ENCODE measurements at places on chromosomes 6 and 20.

GRCh38 chr20:40467703-40468411, 221.2 kb downstream of the MAFB start:
- DNase-seq: no peak

DNA sequence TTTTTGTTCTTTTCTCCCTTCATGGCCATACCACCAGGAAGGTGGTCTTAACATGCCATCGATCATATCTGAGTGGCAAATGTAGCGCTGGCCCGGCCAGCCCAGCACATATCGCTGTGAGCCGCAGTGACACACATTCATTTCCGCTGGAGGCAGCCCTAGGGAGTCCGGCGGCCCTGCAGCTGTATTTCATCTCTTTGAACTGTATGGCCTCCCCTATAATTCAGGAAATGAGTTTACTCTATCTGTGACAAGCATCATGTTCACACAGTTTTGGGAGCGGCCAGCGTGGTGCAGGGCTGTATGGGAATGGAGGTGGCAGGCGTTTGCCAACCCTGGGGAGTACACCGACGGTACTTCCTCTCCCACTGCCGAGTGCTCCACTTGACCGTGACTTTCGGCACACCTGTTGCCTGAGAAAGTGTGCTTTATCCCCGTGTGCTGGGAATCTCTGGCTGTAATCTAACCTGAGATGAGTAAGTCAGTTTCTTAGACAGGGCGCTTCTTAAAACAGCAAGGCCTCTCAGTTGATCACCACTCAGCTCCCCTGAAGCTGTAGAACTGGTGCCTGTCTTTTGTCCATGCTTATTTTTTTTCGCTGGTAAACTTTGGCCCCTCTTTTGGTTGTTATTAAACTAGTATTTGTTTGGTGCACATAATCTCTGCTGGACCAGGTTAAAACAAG, 257.1 kb upstream of the TAB2 start:
- DNase-seq: peak; percentile 37

DNA sequence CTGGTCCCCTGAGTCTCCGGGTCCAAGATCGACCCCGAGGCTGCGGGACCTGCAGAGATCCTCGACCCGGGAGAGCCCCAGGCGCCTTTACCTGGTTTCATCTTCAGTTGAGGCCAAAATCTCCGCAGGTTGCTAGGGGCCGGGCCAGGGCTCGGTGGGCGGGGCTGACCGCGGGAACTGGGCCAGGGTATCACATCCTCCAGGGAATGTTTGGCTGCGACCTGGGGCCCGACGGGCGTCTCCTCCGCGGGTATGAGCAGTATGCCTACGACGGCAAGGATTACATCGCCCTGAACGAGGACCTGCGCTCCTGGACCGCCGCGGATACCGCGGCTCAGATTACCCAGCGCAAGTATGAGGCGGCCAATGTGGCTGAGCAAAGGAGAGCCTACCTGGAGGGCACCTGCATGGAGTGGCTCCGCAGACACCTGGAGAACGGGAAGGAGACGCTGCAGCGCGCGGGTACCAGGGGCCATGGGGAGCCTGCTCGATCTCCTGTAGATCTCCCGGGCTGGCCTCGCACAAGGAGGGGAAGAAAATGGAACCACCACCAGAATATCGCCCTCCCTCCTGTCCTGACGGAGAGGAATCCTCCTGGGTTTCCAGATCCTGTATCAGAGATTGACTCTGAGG, 53.8 kb upstream of the POLR1H start:
- DNase-seq: no peak

- DNase-seq: no peak
Observed at GRCh38 chr20:44773070-44773829, 27.6 kb downstream of the KCNK15 start.

DNA sequence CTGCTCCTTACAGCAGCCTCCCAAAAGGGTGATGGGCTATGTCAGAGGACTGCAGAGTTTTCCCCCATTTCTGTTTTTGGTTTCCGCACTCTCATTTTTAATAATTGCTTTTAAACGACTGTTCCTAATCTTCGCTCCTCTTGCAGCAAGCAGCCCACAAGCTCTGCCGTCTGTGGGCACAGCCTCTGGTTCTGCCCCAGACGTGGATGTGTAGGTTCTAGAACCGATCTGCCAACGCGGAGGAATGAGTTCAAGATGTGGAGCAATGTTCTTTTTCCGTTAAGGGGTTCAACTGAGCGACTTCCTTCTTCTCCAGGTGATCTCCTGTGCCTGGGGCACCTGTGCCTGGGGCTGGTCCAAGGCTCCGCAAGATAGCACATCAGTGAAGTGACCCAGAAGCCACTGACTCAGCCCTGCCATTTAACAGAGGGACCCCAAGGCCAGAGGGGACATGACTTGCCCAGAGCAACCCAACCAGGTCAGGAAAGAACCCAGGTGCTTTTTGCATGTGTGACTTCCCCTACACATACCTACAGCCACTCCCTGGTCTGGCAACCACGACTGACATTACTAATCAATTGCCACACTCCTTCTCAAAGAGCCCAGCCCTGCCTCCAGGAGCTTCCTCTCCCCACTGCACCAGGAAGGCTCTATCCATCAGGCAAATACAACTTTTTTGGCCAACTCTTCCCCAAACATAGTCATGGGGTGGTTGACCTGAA, 22.7 kb downstream of the PMEPA1 start:
- DNase-seq: no peak

DNA sequence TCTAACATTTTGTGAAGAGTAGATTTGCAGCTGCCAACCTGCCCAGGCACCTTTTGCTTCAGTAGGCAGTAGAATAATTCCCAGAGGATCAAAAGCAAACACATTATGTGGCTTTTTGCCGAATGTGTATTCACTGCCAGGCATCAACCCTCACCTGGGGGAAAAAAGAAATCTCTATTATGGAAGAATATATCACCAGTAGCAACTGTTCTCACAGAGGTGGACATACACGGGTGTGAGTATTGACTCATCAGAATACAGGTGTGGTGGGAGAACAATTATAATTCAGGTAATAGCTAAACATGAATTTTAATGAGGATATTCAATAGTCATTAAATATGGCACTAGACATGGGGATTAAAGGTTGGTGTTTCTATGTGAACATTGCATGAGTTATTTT, 910.7 kb downstream of the TFAP2A start:
- DNase-seq: peak; percentile 43

GRCh38 chr6:164533045-164533362, 776.4 kb downstream of the C6orf118 start:
- DNase-seq: no peak

GRCh38 chr6:106214531-106214930, 111.0 kb downstream of the ATG5 start:
- no peak for DNase-seq

DNA sequence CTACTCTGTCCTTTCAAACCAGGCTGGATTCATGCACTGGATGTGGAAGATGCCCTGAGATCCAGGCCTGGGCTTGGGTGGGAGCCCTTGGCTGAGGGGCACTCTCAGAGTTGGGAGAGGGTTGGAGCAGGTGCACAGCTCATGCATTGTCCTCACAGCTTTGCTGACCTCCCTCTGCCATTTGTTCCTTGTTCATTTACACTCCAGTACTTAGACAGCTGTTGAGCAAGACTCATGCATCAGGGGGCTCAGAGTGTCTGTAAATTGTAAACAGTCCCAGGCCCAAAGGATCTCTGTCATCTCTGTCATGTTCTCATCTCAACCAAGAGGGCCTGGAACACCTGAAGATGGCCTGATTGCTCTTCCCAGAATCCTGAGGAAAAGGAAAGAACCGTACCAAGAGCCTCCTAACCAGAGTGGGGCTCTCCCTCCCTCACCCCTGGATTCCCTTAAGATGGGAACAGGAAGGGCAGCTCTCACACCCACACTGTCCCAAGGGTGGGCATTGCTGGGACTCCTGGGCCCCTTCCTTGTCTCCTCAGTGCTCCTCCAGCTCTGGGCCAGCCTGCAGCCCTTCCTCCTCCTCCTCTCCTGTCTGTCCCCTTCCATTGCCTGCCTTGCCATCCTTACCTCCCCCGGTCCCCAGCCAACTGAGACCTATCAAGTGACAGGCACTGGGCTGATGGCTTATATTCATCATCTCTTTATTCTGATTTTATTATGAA, 132.9 kb downstream of the FOXO3 start:
- no peak for DNase-seq

DNA sequence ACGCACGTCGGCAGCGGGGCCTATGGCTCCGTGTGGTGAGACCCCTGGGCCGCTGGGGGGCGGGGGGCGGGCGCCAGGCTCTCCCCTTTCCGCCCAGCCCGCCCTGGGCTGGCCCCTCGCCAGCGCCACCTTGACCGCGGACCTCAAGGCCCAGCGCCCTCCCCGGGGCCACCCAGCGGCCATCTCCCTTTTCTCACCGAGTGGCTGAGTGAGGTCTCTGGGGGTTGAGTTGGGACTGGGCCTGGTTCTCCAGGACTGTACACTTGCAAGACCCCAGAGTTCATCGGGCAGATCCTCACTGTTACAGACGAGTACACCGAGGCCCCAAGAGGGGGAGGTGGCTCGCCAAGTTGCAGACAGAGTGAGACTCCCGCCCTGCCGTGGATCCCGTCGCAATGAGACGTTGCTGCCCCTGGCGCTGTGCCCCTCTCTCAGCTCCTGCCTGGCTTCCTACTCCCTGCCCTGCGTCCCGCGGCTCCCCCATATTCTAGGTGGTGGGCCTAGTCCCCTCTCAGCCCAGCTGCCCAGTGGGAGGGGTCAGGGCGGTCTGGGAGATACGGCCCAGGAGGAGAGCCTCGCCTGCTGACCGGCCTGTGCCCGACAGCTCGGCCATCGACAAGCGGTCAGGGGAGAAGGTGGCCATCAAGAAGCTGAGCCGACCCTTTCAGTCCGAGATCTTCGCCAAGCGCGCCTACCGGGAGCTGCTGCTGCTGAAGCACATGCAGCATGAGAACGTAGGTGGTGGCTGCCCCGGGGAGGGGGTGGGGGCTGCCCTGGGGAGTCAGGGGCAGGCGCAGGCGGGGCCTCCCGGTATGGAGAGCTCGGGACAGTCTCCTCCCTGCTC, 576 bp downstream of the MAPK13 start:
- no peak for DNase-seq

DNA sequence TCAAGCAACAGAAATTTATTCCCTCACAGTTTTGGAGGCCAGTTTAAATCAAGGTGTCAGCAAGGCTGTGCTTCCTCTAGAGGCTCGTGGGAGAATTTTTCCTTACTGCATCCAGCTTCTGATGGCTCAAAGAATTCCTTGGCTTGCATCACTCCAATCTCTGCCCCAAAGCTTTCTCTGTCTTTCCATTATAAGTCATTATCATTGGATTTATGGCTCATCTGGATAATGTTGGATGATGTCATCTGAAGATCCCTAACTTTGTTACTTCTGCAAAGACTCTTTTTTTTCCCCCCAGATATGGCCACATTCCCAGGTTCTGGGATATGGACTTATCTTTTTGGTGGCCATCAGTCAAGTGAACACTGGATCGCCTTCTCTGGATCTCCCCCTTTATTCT, 146.3 kb upstream of the B3GAT2 start:
- no peak for DNase-seq

GRCh38 chr6:110140650-110141049, 38.8 kb downstream of the WASF1 start:
- DNase-seq: no peak

DNA sequence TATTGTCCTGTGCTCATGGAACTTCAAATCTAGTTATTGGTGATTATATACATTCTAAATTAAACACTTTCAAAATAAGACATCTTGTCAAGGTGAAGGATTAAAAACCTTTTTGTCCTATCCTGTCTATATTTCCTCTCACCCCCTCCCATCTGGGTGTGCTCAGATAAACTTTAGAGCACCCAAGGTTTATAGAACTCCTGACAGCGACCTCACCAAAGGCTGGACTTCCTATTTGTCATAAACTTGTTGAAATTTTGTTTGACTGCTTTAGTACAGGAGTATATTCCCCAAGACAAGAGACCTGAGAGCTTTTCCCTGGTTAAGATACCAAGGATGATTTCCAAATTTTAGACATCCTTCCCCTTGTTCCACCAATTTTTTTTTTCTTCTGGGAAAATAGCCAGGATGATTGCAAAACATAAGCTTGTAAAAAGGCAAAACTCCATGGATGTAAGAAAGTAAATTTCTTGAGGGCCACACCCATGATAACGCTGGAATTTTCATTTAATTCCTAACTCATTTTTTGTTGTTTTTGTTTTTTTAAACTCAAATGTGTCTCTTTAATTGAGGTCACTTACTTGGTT, 33.0 kb downstream of the CARMIL1 start:
- DNase-seq: no peak

GRCh38 chr6:157240059-157240959, 83.0 kb downstream of the TMEM242 start:
- DNase-seq: peak; percentile 68

DNA sequence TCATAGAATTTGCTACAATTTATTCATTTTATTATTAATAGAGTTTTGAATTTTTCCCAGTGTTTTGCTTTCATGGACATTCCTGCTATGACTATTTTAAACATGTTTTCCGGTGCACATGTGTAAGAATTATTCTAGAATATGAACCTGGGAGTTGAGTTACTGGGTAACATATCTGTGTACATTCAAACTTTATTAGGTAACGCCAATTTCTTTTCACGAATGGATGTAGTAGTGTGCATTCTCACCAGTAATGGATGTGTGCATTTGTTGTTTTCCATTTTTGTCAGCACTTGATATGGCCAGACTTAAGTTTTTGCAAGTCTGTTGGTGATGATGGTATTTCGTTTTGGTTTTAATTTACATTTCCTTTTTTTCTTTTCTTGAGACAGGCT, 118.8 kb downstream of the CDKAL1 start:
- no peak for DNase-seq

GRCh38 chr20:48128436-48128835, 343.2 kb upstream of the SULF2 start:
- no peak for DNase-seq

GRCh38 chr20:55386686-55387085, 618.6 kb downstream of the CBLN4 start:
- DNase-seq: no peak

- no peak for DNase-seq
Observed at GRCh38 chr6:144262470-144263369, 22.4 kb upstream of the UTRN start.

- DNase-seq: no peak
Observed at GRCh38 chr6:157096522-157096921, 226.8 kb downstream of the TMEM242 start.

GRCh38 chr6:82138075-82138791, 109.3 kb downstream of the IBTK start:
- no peak for DNase-seq

DNA sequence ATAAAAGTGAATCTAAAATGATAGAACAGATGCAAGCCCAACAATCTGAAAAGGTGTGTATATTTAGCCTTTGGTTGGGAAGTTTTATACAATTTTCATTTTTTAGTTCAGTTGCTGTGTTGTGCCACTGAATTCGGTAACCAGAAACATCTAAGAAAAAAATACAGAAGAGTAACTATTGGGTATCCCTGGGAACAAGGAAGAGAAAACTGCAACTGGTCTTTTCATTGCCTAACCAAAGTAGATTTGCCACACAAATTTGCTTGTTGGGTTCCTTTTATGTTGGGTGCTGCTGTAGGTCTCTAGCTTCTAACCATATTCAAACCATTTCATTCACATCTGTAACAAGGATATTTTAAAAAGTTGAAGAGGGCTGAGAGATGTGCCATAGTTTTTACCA, 2.8 kb upstream of the TMEM30A start:
- no peak for DNase-seq

DNA sequence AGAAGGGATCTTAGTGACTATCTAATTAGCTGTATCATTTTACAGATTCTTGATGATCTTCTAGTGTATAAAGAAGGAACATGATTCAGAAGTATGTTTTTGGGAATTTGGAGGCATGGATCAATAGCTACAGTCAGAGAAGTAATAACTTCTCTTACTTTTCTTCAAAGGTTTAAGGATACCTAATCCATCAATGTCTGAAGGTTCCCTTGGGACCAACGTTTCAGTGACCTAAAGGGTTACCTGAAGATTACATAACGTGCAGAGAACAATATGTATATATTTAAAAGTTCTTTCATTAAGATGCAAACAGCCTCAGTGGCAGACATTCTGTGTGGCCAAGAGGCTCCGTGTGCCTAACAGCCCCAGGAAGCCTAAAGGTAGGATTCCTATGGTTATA, 3.2 kb downstream of the HDAC2 start:
- DNase-seq: no peak

All from NCI-H1092 (cell line).